ENCODE measurements at places on chromosomes 7 and 10.

DNA sequence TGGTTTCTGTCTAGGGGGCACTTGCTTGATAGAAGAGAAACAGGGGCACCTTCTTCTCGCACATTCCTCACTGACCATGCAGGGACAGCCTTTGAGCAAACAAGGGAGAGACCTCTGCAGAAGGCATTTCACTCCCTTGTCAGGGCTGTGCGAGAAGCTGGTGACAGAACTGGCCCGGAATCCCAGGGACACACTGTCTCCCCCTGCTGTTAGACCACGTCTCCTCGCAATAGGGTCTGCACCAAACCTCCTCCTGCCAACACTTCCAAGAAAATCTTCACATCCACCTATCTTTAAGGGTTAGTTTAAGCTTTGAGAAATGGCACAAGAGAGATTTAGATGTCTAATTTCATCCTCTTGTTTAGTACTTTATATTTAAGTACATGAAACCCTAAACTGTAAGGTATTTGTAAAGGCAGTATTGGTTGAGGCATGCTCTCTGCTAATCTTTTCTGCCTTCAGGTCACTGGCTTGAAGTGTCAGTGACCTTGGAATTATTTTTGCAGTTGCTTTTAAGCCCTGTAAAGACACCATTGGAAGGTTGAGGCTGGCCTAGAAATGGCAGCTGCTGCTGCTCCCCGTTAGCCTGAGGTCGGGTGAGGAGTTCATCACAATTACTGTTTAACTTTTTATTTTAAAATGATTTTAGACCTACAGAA, 37.0 kb downstream of the RBM20 start:
- DNase-seq = peak; percentile 2

DNA sequence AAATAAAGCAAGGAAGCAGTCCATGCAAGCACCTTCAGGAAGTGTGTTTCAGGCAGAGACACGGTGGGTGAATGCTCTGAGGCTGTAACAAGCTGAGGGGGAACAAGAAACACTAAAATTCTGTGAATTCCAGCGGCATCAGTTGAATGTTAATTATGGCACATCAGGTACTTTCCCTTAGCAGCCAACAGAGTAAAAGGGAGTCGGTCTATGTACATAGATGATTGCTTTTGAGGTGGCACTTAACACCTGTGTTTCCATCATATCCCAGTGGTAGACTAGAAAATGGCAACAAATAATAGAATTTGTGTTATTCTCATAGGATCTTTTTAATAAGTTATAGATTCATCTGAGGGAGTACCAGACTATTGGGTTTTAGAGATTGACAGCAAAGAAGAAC, 481.0 kb upstream of the KLF6 start:
- no peak for DNase-seq

DNA sequence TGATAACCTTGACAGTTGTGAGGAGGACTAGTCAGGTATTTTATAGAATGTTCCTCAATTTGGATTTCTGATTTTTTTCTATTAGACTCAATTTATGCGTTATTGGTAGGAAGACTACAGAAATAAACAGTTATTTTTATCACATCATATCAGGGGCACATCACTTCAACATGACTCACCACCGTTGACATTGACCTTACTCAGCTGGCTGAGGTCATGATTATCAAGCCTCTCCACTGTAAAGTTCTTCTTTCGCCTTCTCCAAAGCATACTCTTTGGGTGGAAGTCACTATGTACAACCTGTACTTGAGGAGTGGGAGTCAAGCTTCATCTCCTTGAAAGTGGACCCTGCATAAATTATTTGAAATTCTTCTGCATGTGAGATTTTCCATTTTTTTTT, 194.3 kb upstream of the IGFBP3 start:
- no peak for DNase-seq

- no peak for DNase-seq
Observed at GRCh38 chr10:27494116-27494805, 9.8 kb upstream of the RAB18 start.

GRCh38 chr10:84293171-84293570, 35.2 kb upstream of the CCSER2 start:
- no peak for DNase-seq

DNA sequence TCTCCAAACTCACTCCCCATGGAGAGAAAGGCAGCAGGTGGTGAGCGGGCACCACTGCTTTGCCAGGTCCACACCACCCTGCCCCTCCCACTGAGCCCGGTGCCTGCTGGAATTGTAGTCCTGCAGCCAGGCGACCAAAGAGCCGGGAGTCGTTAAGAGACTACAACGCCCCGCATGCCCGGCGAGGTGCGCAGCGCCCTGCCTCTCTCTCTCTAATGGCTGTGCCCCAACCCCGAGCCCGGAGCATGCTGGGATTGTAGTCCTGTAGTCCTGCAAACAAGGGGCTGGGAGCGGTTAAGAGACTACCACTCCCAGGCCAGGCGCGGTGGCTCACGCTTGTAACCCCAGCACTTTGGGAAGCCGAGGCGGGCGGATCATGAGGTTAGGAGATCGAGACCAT, 8.1 kb upstream of the ZNF727 start:
- no peak for DNase-seq

DNA sequence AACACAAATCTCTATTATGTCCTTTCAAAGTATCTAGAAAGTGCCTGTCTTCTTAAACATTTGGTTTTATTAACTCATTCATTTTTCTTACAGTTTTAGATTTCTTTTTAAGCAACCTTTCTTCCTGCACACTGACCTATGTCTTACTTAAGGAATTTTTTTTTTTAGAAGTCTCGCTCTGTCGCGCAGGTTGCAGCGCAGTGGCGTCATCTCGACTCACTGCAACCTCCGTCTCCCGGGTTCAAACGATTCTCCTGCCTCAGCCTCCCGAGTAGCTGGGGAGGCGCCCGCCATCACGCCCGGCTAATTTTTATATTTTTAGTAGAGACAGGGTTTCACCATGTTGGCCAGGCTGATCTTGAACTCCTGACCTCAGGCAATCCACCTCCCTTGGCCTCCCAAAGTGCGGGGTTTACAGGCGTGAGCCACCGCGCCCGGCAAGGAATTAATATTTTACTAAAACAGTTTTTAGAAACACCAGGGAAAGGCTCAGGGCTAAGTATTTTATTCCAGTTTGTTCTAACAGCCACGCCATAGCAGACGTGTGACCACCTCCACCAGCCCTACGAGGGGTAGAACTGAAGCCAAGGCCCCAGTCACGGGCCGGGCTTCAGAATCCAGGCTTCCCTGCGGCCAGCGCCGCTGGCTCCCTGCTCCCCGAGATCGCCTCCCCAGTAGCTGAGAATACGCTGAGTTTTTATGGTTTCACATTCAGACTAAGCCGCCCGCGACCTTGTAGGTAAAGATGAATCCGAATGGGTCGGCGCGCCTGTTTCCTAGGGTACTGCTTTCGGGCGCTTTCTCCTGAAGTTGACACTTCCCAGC, 941 bp upstream of the LUC7L2 start:
- DNase-seq = peak; percentile 19

GRCh38 chr7:150375662-150376521, 3.2 kb upstream of the ZNF775 start:
- DNase-seq = no peak

- no peak for DNase-seq
Observed at GRCh38 chr10:7337431-7338171, 73.2 kb downstream of the SFMBT2 start.

DNA sequence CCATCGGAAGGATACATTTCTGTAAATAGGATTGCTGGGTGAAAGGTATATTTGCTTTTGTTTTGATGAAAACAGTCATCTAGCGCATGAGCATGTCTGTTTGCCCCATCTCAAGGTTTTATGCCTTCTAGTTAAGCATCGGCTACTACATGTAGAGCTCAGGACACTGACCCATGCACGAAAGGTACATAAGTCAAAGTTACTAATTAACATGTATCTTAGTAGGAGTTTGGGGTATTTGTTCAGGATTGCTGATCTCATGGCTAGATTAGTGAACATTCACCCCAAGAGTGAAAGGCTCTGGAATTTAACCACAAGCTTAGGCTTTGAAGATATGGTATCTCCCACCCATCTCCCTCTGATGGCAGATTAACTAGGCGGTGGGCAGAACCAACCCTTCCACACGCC, 91.5 kb downstream of the RBM20 start:
- no peak for DNase-seq

- DNase-seq = no peak
Observed at GRCh38 chr7:108165723-108166122, 35.6 kb upstream of the LAMB4 start.

DNA sequence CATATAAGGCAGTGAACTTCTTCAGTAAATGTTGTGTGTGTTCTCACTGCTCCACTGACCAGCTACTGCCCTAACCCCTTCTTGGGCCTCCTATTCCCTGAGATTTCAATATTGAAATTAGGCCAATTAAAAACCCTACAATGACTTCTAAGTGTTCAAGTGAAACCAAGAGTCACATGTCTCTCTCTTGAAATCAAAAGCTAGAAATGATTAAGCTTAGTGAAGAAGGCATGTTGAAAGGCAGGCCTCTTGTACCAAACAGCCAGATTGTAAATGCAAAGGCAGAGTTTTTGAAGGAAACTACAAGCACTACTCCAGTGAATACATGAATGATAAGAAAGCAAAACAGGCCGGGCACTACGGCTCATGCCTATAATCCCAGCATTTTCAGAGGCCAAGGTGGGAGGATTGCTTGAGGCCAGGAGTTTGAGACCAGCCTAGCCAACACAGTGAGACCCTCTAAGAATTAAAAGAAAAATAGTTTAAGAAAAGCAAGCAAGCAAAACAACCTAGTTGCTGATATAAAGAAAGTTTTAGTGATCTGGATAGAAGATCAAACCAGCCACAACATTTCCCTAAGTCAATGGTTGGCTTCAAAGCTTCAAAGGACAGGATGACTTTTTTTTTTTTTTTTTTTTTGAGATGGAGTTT, 22.3 kb downstream of the BRAF start:
- no peak for DNase-seq

DNA sequence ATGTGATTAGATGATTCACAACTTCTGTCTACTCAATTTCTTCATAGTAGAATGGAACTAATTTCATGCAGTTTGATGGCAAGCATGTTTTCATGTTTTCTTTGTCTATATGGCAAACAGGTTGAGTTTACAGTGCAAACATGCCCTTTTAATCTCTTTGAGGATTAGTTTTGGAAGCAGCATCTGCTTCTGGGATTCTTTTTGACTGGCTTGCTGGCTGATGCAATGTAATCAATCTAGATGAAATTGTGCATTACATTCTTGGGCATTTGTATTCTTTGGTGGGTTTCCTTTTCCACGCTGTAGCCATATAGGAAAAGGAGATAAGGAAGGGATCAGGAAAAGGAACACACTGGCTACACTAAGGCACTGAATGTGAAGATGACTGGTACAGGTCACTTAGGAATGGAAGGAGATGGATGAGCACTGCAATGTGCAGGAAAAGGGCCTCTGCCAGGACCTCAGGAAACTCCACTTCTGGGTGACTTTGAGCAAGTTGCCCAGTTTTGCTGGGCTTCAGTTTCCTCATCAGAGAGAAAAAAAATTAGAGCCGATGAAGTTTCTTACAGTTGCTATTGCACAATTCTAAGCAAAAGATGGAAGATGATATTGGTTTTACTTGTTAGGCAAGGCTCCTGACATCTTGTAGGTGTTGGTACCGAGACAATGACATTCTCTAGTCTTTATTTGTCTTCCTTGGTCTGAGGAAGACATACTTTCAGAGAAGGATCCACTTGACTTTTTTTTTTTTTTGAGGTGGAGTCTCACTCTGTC, 269.1 kb downstream of the SUGCT start:
- no peak for DNase-seq

DNA sequence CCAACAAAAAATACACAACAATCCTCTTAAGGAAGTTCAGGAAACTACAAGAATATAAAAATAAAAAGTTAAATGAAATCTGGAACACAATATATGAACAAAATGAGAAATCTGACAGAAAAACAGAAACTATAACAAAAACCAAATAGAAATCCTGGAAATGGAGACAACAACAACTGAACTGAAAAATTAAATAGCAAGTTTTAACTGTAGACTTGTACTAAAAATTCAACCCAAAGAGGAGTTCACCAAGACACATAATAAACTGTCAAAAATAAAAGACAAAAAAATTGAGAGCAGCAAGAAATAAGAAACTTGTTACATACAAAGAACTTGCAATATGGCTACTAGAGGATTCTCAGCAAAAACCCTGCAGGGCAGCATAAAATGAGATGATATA, 45.1 kb downstream of the HBP1 start:
- no peak for DNase-seq

DNA sequence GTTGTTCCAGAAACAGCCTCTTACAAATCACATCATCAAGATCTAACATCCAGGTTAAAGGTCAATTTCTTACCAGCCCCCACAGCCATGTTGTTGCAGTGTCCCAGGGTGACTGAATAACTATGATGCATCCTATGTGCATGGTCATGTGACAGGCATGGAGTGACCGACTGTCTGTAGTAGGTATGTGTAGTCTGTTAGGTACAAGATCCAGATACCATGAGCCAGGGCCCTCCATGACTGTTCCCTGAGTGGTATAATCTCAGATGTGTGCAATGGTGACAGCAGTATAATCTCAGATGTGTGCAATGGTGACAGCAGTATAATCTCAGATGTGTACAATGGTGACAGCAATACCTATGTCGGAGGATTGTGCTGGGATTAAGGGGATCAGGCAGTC, 8.8 kb downstream of the CDHR3 start:
- no peak for DNase-seq

DNA sequence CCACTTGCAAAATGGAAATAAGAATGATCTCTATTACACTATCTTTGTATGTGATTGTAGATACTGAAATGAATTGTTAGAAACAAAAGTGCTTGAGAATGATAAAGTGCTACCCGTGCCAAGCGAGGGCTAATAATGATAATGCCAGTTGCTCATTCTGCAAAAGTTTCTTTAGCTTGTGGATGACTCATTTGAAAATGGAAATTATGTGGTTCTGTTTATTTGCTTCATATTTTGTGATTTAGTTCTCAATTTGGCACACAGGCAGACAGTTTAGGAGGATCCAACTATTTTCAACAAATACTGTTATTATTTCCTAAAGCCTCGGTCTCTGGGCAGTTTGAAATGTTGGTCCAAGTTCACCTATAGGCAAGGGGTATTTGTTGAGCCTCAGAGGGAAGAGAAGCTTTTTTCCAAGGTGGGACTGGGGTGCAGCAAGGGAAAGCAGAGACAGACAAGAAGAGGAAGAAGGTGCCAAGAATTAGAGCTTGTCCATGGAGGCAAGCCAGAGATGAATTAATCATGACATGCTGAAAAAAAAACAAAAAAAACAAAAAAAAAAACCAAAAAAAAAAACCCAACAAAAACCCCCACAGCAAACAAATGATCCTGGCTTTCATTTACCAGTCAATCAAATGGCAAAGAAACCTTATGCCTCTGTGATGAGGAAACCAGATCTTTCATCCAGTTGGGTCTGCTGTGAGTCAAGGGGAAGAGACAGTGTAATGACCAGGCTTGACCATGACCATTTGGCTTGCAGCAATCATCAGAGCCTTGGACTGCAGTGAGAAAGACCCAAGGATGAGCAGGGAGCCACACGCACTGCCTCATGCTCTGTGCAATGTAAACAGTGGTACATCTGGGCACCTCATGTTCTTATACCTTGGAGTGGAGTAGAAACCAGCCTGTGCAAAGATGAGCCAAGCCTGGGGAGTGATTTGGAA, 285.0 kb upstream of the HABP2 start:
- no peak for DNase-seq

DNA sequence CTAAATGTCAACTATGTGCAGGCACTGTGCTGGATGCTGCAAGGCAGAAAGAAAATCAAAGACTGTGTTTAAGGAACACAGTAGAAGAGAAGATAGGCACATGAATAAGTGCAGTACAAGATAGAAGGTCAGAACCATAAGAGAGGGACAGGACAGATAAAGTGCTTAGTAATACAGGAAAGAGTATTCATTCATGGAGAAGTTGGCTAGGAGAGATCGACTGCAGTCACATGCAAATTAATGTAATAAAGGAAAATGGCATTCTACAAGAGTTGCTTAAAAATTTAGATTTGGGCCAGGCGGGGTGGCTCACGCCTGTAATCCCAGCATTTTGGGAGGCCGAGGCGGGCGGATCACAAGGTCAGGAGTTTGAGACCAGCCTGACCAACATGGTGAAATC, 24.8 kb downstream of the KIF5B start:
- DNase-seq = no peak

All from NCI-H1105 treated with DMSO at 0.1 percent for 48 hours (cell line).